NCI-H1105 (cell line): ENCODE measurements at places on chromosomes 6 and 20.

DNA sequence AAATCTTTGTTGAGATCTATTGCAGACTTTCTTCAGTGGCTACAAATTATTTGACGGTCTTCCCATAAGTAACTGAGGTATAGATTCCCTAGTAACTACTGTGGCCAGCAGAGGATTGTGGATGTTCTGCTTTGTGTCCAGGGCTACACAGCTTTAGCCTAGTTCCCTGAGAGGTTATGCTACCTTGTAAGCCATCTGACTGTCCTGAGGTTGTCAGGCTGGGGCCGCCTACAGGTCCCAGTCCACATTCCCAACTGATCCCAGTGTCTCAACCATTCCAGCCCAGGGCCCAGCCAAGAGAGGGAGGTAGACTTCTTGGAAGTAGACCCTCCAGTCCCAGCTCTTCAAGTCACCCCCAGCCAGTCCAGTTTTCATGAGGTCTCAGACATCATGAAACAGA lies 57.7 kb downstream of the BANF2 start:
- no peak for DNase-seq

- no peak for DNase-seq
Measured at GRCh38 chr6:142306736-142307135, 4.9 kb downstream of the ADGRG6 start.

DNA sequence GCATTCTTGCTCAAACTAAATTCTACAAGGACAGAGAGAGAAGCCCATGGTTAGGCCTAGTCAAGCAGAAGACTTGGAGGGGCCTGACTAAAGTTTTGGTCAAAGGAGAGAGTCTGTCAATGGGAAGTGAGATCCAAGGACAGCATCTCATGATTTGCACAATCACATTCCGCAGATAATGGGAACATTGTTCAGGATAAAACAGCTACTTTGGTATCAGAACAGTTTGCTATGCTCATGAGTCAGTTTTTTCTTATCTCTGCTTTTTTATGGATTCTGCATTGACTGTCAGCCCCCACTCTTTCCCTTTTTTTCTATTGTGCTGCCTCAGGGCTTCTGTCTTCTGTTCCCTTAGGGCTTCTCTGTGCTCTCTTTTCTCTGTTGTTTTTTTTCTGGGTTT lies 28.6 kb downstream of the AKAP7 start:
- DNase-seq = no peak

- DNase-seq = no peak
Measured at GRCh38 chr6:25424303-25424702, 145.1 kb downstream of the CARMIL1 start.
